CD4-positive, alpha-beta memory T cell (primary cell): ENCODE measurements at places on chromosomes 12 and 14. TPM values are rescaled to one million over a fixed set of nuclear protein-coding genes. Genes with fewer than 3 reads are reported as not detected.

The PTCSC3 gene
- not detected for total RNA-seq

The MANSC4 gene
- total RNA-seq, result not detected

The ACOT2 gene
- 9.4 TPM for total RNA-seq

The OGFOD2 gene
- total RNA-seq, result 46.6 TPM

The TTC9 gene
- 25.9 TPM for total RNA-seq

The NXPH4 gene
- total RNA-seq, result not detected
